GM10248 (cell line): ENCODE measurements at places on chromosomes 1 and 21.

GRCh38 chr1:58308206-58308605 lies 238.3 kb downstream of the OMA1 start:
- DNase-seq, result no peak

DNA sequence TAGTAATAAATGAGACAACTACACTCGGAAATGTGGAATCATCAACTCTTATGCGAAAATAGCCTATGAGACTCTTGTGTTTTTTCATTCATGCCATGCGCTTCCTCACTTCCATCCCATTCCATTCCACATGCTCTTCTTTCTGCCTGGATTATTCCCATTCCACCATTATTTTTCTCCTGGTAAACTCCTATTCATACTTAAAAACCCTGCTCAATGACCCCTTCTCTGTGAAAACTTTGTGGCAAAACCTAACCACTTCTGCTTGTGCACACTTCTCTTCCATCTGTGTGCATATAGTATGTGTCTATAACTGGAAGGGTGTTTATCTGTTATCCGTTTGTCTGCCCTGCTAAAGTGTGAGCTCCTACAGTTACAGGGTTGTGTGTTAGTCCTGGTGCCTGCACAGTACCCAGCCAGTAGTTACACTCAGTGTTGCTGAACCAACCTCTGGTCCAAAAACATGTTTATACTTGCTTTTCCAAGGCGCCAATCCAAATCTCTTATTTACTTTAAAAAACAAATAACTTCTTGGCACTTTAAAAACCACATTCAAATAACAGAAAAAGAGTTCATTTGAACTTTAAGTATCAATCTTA lies 10.7 kb downstream of the EPHX1 start:
- no peak for DNase-seq

- no peak for DNase-seq
Measured at GRCh38 chr1:228891272-228892034, 156.2 kb downstream of the RHOU start.

GRCh38 chr1:58841455-58841854 lies 57.6 kb upstream of the JUN start:
- no peak for DNase-seq

DNA sequence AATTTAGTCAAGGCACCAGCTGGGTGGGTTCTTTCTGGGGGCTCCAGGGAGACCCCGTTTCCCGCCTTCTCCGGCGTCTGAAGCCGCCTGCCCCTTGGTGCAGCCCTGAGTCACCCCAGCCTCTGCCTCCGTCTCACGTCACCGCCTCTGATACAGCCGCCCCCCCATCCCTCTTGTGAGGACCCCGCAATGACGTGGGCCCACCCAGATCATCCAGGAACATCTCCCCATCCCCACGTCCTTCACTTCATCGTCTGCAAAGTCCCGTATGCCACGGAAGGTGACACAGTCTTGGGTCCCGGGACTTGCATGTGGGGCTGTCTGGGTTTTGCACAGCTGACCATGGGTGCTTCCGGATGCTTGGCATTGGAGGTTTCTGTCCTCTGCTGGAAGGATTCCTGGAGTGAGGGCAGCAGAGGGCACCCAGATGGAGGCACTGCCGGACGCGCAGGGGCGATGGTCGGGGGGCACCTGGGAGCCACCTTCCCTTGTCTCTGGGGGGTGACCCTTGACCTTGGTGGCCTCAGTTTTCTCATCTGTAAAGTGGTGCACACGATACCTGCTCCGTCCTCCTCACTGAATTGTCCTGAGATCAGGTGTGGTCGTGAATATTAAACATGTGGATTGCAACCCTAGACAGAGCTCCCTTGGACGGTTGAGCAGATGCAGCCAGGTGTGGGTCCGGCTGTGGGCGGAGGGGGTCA lies 58.8 kb downstream of the PRKCZ start:
- no peak for DNase-seq

- no peak for DNase-seq
Measured at GRCh38 chr1:205578780-205579571, 52.8 kb downstream of the ELK4 start.

DNA sequence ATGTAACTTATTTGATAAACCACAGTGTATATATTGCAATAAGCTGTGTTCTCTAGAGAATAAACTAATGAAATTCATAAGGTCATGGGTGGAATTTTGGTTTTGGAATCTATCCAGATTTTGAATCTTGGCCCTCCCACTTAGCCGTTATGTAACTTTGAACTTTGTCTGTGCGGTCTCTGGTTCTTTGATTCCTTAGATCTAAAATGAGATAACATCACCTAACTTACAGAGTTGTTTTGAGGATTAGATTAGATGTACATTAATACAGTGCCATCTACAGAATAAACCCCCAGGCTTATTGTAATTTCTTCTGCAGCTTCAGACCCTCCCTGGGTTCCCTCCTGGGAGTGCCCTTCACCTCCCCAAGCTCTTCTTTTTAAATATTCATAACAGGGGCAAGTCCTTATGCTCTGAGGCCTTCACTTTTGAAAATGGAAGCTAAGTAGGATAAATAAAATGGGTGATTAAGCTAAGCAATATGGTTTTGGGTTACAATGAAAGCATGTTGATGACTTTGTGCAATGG lies 124.3 kb downstream of the ATG4C start:
- no peak for DNase-seq

GRCh38 chr1:152858062-152858461 lies 1.7 kb upstream of the LCE7A start:
- DNase-seq, result no peak
